ENCODE measurements at places on chromosomes 4 and X.

DNA sequence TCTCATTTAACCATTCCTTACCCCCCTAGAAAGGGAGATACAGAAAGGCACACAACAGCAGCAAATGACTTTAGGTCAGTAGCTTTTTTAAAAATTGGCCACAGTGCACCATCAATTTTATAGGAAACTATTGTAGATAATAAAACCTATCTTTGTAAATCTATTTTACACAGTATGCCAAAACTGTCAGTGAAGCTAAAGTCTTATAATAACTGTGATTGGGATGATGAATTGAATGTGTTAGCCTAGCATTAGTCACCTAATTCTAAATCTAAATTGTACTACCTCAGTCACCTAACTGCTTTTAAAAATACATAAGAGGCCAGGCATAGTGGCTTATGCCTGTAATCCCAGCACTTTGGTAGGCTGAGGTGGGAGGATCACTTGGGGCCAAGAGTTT lies 44.2 kb downstream of the SH3RF1 start:
- no peaks in the 10 kb centered on the region for H3K27me3 ChIP-seq
- no peak overlapping the region for H3K27ac ChIP-seq
- DNase-seq = no peak
- no peaks in the 10 kb centered on the region for H3K36me3 ChIP-seq
- no peak overlapping the region for H3K4me3 ChIP-seq

GRCh38 chrX:118823263-118824172 lies at the start of gene ZCCHC12:
TSS of gene ZCCHC12 (plus strand) at chrX:118823824. CDS start at chrX:118825245, 1,421 bp downstream.
- peak; percentile 46 for DNase-seq
- H3K27ac ChIP-seq = no peak within 1 kb of the TSS
- no peaks in the 10 kb centered on the region for H3K36me3 ChIP-seq
- peaks cover 26% of the 10 kb centered on the region for H3K4me1 ChIP-seq
- peaks cover 53% of the 10 kb centered on the region for H3K27me3 ChIP-seq

DNA sequence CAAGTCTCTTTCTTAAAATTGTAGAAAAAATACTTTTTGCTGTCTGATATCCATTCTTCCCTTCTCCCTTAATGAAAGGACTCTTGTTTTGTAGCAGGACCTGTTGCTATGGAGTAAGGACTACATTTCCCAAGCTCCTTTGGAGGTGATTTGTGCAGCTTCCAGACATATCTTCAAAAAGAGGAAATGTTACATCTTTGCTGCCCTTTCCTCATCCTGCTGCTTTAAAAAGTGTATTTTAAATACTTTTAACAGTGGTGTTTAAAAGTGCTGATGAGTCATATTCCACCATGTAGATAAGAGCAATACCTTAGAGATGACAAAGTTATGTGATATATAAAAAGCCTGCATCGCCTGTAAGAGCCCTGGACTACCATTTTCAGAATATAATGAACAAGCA lies 98.7 kb downstream of the CFAP299 start:
- no peak overlapping the region for H3K4me3 ChIP-seq
- H3K27ac ChIP-seq = no peak overlapping the region
- H3K27me3 ChIP-seq = no peaks in the 10 kb centered on the region
- H3K36me3 ChIP-seq = no peaks in the 10 kb centered on the region
- no peak for DNase-seq

GRCh38 chr4:141246243-141246642 lies 25.5 kb downstream of the ZNF330 start:
- H3K36me3 ChIP-seq = no peaks in the 10 kb centered on the region
- no peak overlapping the region for H3K4me3 ChIP-seq
- no peak overlapping the region for H3K27ac ChIP-seq
- DNase-seq = no peak
- no peaks in the 10 kb centered on the region for H3K4me1 ChIP-seq

- H3K27me3 ChIP-seq = no peaks in the 10 kb centered on the region
- H3K4me3 ChIP-seq = no peak overlapping the region
- H3K36me3 ChIP-seq = no peaks in the 10 kb centered on the region
- no peak overlapping the region for H3K27ac ChIP-seq
Observed at GRCh38 chrX:119763181-119763580, 4.8 kb downstream of the SOWAHD start.

DNA sequence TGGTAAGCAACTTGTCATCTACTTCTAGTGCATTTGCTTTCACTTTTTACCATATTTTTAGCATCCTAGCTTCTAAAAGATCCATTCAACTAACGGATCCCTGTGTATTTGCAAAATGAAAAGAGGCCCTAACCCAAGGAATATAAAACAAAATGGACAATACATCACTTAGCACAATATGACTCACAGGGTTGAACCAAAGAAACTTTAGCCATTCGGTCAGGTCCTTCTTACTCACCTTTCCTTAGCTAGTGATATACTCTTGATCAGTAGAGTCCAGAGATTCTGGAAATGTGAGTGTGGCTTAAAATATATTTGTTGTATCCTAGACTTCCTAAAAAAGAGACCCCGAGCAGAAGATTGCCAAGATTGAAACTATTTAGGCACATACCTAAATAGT lies 19.5 kb downstream of the TMPRSS11E start:
- no peaks in the 10 kb centered on the region for H3K27me3 ChIP-seq
- no peak for DNase-seq
- H3K4me3 ChIP-seq = no peak overlapping the region
- H3K4me1 ChIP-seq = no peaks in the 10 kb centered on the region

GRCh38 chr4:7701866-7702649 lies 237.6 kb downstream of the AFAP1 start:
- no peak overlapping the region for H3K4me3 ChIP-seq
- peaks cover 36% of the 10 kb centered on the region for H3K27me3 ChIP-seq
- no peak for DNase-seq
- no peaks in the 10 kb centered on the region for H3K36me3 ChIP-seq
- no peak overlapping the region for H3K27ac ChIP-seq
- H3K4me1 ChIP-seq = no peaks in the 10 kb centered on the region

DNA sequence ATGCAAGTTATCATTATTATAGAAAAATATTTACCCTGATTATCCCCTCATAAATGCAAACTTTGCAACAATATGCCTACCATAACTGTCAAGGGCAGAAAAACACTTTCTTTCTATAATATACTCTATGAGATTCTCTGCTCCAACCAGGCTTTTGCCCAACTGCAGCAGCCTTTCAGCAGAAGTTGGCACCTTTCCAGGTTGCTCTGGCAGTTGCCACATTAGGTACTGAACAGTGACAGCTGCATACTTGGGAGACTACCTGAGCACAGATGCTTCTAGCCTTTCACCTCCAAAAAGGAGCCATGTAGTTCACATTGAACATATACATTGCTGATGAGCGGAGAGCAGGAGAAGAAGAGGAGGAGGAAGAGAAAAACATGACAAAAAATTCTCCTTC lies 69.5 kb upstream of the BRWD3 start:
- DNase-seq = no peak
- no peak overlapping the region for H3K4me3 ChIP-seq
- no peaks in the 10 kb centered on the region for H3K36me3 ChIP-seq
- H3K4me1 ChIP-seq = no peaks in the 10 kb centered on the region
- H3K27me3 ChIP-seq = no peaks in the 10 kb centered on the region

DNA sequence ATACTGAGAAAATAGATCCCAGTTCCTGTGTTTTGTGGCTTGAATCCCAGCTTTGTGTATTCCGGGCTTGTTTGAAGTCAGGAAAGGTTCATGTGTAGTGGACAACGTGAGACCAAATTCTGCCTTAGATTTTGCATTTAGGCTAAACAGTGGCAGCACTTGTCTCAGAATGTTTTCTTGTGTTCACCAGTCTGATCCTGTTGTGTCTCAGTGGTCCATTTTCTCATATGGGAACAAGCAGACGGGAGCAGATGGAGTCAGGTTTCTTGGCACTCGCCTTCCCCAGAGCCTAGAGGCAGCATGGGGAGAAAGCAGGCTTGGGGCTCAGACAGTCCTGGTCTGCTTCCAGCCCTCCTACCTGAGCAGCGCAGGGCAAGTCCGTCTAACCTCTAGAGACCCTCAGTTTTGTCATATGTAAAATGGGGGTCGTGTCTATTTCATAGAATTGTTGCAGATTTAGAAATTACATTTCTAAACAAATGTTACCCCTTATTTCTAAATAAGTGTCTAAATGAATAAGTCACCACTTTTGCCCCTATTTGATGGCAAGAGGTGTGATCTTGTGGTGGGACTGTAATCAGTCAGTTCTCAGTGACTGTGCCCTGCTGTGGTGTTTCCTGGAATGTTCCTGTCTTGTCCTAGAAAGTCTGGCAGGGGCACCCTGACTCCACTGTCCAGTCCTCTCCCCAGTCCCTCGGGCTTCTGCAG lies 28.3 kb upstream of the MSANTD1 start:
- H3K4me3 ChIP-seq = no peak overlapping the region
- peaks cover 12% of the 10 kb centered on the region for H3K4me1 ChIP-seq
- H3K27me3 ChIP-seq = no peaks in the 10 kb centered on the region
- no peak overlapping the region for H3K27ac ChIP-seq

- H3K4me1 ChIP-seq = no peaks in the 10 kb centered on the region
- DNase-seq = no peak
- H3K4me3 ChIP-seq = no peak overlapping the region
- no peak overlapping the region for H3K27ac ChIP-seq
- H3K27me3 ChIP-seq = no peaks in the 10 kb centered on the region
- H3K36me3 ChIP-seq = no peaks in the 10 kb centered on the region
Observed at GRCh38 chrX:68872171-68872570, 43.4 kb downstream of the EFNB1 start.

DNA sequence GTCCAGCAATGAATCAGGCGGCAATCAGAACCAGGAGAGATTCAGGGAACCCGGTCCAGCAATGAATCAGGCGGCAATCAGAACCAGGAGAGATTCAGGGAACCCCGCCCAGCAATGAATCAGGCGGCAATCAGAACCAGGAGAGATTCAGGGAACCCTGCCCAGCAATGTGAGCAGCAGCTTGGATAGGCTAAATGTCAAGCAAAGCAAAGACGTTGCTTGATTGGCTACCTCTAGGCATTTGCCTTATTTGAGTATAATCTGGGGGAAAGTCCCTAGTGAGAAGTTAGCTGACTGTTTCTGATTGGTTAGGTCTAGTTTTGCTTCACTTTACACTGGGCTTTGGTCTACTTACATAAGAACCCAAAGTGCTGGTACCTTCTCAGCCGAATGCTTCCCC lies 1212.2 kb upstream of the TENM3 start:
- H3K4me1 ChIP-seq = no peaks in the 10 kb centered on the region
- no peak overlapping the region for H3K27ac ChIP-seq
- no peak for DNase-seq
- H3K4me3 ChIP-seq = no peak overlapping the region
- H3K27me3 ChIP-seq = no peaks in the 10 kb centered on the region

GRCh38 chrX:34918091-34918736 lies 24.4 kb upstream of the FAM47B start:
- H3K27ac ChIP-seq = no peak overlapping the region
- no peak for DNase-seq
- no peaks in the 10 kb centered on the region for H3K36me3 ChIP-seq
- no peaks in the 10 kb centered on the region for H3K4me1 ChIP-seq
- no peak overlapping the region for H3K4me3 ChIP-seq

GRCh38 chr4:106096454-106096853 lies 201.2 kb downstream of the NPNT start:
- H3K27ac ChIP-seq = no peak overlapping the region
- no peaks in the 10 kb centered on the region for H3K27me3 ChIP-seq
- H3K36me3 ChIP-seq = peaks cover 4% of the 10 kb centered on the region

DNA sequence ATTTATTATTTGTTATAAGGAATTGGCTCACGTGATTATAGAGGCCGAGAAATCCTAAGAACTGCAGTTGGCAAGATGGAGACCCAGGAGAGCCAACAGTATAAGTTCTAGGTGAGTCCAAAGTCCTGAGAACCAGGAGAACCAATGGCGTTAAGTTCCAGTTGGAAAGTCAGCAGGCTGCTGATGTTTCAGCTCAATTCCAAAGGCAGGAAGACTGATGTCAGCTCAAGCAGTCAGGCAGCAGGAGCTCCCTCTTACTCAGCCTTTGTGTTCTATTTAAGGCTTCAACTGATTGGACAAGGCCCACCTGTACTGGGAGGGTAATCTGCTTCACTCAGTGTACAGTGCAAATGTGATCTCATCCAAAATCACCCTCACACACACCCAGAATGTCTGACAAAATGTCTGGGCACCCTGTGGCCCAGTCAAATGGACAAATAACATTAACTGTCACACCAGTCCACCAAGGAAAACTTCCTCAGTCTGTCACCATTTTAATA lies 30.8 kb upstream of the TBL1X start:
- H3K36me3 ChIP-seq = no peaks in the 10 kb centered on the region
- H3K27ac ChIP-seq = no peak overlapping the region
- no peaks in the 10 kb centered on the region for H3K27me3 ChIP-seq
- no peak overlapping the region for H3K4me3 ChIP-seq

DNA sequence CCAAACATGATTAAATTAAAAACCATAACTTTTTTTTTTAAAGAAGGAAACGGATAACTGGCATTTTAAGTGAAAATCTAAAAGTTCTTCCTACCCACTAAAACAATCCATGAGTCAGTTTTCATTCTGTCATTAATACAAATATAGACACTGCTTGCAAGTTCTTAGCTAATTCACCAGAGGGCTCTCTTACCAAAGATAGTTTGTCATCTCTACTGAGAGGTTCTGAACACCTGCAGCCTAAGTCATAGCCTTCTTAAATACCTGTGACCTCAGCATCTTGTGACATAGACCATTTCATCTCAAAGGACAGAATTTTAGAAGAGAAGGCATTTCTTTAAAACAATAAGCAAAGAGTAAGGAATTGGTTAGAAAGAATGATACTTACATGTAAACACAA lies 65.3 kb upstream of the FAM120C start:
- H3K4me1 ChIP-seq = no peaks in the 10 kb centered on the region
- DNase-seq = no peak
- H3K36me3 ChIP-seq = no peaks in the 10 kb centered on the region
- no peaks in the 10 kb centered on the region for H3K27me3 ChIP-seq
- H3K4me3 ChIP-seq = no peak overlapping the region
- no peak overlapping the region for H3K27ac ChIP-seq

DNA sequence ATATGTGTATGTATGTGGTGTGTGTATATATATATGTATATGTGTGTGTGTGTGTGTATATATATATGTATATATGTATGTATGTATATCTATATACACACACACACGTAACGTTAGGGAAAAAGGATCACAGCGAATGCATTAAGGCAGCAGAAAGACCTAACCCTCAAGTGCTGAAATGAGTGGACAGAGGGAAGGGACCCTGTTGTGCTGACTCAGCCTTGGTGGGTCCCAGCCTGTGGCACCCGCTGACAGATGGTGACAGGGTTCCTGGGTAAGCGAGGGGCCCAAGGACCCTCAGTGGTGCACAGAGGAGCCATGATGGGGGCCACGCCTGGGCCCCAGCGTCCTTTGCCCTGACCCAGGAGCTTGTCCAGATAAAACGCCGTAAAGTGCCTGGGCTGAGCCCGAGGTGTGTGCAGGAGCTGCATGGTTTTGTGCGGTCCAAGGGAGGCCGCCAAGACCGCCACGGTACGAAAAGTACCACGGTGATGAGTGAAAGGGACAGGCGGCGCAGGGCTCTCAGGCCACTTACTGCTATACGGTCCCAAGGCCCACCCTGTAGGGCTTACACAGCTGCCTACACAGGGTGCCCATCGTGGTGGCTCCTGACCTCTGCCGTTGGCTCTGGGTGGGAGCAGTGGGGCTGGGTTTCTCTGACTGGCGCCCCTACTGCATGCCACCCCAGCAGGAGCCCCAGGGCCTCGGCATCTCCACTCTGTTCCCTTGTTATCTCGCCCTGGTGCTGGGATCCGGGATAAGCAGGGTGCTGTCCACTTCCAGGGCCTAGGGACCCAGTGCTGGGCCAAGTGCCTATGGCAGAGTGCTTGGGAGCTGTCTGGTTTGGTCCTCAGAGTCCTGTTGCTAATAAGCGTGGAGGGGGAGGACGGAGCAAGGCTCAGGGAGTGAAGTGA lies 10.0 kb downstream of the SH3BP2 start:
- H3K27ac ChIP-seq = no peak overlapping the region
- H3K36me3 ChIP-seq = no peaks in the 10 kb centered on the region
- no peak for DNase-seq
- peaks cover 26% of the 10 kb centered on the region for H3K4me1 ChIP-seq

Data from T-cell (primary cell).